Hematopoietic multipotent progenitor cell treated with erythropoietin and hydrocortisone succinate and interleukin-3 and kit ligand, for 8 days (in vitro differentiated cells): ENCODE measurements at places on chromosomes 11 and 22.

- no peak for DNase-seq
Observed at GRCh38 chr22:31738566-31738965, 11.4 kb downstream of the PRR14L start.

- DNase-seq = peak; percentile 44
Observed at GRCh38 chr22:24379536-24379935, 47.9 kb upstream of the ADORA2A start.

DNA sequence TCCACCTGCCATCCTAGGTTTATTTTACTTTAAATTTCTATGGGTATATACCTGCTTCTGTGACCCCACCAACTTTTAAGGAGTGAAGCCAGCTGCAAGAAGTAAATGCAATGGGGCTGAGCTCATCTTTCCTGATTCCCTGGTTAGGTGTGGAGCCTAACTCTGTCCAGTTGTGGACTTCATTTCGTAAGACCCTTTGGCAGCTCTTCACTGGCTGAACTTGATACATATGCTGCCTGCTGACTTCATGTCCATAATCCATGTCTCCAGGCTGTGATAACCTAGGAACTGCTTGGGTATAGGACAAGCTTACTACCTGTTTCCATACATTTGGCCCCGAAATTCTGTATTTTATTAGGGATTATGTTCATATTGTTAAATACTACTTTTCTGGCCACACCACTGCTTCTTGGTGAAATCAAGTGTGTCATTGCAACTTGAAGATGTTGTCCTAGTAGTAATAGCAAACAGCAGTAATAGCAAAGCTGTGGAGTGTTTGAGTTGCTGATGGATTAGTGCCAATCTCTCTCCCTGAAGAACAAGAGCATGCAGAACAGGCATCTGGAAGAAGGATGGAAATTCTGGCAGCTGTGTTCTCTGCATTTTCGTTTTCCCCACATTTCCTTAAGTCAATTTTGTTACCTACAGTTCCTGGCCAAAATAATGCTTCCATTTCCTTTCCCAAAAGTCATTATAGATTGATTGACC lies 31.2 kb downstream of the LDLRAD3 start:
- DNase-seq = no peak

GRCh38 chr11:74450318-74450717 lies 17.0 kb downstream of the KCNE3 start:
- DNase-seq = no peak
